ENCODE measurements at places on chromosomes 1 and 21.

GRCh38 chr1:26965628-26966027 lies 5.4 kb upstream of the KDF1 start:
- no peak for DNase-seq

DNA sequence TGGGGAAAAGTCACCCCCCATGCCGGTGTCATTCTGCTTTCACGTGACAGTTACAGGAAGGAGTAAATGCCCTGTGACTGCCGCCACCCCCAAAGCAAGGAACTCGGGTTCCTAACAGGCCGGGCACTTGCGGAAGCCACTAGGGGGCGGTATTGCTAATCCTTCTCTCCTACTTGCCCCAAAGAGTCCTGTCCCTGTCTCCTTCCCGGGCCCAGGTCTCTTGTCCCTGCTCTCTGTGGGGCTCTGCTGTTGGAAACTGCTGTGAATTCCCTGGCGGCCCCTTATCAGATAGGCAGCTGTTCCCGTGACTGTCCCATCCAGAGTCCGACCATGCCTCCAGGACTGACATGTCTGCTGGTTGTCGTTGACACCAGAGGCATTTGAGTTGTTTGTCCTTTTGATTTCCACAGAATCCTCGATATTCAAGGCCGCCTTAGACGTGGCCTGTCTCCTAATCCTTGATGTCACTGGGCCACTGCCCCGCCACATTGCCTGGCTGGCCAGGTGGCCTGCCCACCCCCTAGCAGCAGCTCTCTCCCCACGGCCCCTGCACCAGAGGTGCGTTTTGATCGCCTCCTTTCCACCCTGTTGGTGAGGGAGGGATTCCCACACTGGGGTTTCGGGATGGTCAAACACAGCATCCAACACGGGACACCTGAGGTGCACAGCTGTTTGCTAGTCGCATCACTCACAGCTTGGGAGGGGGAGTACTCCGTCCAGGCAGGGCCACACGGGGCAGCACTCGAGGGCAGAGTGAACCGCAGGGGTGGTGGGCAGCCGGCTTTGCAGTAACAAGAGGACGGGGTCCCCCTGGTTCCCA lies 37.3 kb downstream of the CHAF1B start:
- DNase-seq = peak; percentile 32

DNA sequence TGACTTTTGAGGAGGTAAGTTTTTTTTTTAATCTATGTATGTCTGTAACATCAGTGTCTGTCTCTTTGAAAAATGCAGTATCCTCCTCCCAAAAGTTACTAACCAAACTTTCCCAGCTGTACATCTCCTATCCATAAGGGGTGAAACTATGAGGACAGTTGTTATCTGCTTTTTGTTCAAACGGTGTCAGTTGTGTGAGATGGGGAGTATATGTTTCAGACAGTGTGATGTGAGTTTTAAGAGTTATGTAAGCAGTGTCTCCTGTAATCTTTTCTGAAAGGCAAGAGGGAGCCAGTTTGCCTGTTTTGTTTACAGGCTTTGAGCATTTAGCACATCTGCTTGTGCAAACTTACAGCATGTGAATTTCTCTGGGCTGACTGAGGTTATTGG lies 34.8 kb upstream of the CACYBP start:
- no peak for DNase-seq

DNA sequence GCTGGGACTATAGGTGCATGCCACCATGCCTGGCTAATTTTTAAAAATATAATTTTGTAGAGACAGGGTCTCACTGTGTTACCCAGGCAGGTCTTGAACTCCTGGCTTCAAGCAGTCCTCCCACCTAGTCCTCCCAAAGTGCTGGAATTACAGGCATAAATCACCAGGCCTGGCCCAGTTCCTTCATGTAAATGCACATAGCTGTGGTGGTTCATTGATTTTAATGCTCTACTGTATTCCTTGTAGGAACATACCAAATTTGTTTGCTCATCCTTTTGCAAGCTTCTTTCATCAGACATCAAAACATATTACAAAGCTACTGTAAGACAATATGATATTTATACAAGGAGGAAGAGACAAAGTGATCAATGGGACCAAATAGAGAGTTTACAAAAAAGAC lies 237.5 kb upstream of the ESRRG start:
- no peak for DNase-seq

- no peak for DNase-seq
Measured at GRCh38 chr1:203522237-203522636, 28.3 kb downstream of the OPTC start.

GRCh38 chr21:25039461-25040380 lies 567.6 kb downstream of the MRPL39 start:
- DNase-seq = no peak

DNA sequence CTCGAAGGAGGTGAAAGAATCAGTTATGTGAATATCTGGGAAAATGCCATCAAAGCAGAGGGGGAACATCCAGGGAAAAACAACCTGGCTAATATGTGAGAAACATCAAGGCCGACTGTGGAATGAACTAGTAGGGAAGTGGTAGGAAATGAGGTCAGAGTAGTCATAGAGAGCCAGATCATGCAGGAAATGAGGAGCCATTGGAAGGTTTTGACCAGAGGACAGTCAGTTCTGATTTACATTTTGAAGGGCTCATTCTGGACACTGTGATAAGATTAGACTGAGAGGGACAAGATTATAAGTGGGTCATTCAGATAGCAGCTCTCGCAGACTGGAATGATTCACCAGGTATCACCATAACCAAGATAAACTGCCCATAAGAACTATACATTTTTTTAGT lies 63.7 kb downstream of the SYT14 start:
- no peak for DNase-seq

DNA sequence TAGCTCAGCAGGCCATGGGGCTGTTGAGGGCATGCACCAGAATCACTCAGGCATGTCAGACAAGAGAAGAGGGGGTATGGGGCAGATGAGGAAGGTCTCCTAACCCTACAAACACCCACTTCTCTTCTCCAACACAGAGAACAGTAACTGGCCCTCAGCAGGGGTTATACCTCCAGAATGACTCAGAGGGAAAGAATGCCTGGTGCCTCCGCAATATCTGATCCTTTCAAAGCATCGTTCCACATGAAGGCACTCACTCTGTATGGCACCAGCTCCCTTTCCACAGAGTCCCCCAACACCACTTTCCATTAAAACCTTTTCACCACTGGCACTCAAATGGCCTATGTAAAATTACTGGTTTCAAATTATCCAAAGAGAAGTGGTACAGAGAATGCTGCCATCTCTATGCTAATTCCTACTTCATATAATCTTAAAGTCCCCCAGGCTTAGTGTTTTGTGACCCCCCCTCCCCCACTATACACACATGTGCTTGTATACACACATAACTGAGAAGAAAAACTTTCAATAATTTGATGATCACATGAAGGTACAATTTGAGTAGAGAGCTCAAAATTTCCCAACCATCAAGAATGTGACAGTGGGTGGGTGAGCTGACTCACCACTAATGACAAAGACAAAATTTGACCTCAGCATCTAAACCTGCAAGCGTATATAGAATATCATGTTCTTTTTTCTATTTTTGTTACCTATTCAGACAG lies 91.5 kb downstream of the SIPA1L2 start:
- DNase-seq = no peak

GRCh38 chr1:42679364-42679983 lies 2.7 kb upstream of the YBX1 start:
- no peak for DNase-seq

- no peak for DNase-seq
Measured at GRCh38 chr1:47883963-47884362, 113.2 kb downstream of the TRABD2B start.

GRCh38 chr1:43509740-43510375 lies 20.8 kb upstream of the PTPRF start:
- no peak for DNase-seq

DNA sequence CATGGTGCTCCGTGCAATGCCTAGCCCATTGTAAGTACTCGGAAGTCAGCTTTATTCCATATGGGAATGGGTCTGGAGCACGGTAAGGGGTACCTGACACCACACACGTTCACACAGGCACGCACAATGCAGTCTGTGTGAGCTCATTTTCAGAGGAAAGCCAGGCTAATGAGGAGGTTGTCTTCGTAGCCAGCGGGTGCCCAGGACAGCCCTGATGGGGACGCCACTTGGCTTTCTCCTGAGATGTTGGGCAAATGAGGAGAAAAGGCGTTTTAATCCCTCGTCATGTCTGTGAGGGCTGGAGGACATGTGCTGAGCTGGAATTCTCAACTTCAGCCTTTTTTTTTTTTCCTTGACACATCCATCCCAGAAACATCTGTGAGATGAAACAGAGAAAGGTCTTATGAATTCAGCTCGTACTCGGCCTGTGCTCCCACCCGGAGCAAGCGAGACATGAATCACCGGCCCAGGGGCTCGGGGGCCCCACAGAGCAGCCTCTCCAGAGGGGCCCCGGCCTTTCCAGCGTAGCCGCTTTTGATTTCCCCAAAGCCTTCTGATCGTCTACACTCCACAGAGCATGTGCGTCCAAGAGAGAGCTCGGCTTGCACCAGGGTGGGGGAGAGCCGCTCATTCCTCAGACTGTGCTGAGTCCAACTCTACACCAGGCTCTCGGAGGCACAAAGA lies 125.1 kb downstream of the EPHB2 start:
- DNase-seq = no peak

DNA sequence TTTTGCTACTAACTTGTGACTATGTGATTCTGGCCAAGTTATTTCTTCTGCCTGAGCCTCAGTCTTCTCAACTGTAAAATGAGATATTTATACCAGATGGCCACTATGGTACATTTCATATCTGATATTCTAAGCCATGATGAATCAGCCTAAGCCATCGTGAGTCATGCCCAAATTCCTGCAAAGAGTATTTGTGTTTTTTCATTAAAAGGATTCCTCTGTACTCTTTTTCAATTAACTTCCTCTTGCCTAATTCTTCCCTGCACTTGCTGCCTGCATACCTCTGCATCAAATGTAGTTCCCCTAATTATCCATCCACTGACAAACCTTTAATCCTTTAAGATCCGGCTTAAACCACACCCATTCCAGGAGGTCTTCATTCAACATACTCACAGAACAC lies 575.1 kb upstream of the BEND5 start:
- no peak for DNase-seq

GRCh38 chr1:180544050-180544449 lies 14.7 kb upstream of the OVAAL start:
- DNase-seq = no peak

GRCh38 chr1:9561429-9561828 lies 22.2 kb downstream of the SLC25A33 start:
- DNase-seq = peak; percentile 64

- no peak for DNase-seq
Measured at GRCh38 chr1:102919659-102920058, 188.7 kb downstream of the COL11A1 start.

DNA sequence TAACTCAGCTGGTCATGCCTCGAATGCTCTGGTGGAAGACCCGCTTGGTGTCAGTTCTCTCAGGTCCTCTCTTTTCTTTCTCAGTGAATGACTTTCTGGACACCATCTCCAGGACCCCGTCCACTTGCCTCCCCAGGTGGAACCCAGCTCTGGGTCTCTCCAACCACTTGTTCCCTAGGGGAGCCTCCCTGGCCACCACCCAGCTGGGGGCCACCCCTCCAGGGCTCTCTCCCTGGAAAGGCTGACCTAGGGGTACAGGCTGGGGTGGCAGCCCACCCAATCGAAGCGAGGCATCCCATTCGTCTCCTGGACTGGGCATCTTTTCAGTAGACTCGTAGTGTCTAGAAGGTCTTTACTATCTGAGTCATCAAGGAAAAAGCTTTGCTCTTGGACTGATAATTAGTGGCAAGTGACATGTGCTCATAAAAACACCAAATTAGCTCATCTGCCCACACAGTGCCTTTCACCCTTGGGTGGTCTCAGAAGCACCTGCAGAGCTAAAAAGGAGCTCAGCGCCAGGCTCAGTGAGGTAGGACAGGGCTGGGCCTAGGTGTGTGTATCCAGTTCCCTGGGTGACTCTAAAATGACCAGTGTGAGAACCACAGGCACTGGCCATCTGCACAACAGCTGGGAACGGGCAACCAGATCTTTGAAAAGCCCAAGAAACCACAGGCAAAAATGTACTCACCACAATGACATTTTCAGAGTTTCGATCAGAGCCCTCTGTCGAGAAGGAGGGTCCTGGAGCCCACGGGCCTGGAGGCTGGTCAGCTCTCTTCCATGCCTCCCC lies 2.4 kb upstream of the PDXK start:
- DNase-seq = no peak

DNA sequence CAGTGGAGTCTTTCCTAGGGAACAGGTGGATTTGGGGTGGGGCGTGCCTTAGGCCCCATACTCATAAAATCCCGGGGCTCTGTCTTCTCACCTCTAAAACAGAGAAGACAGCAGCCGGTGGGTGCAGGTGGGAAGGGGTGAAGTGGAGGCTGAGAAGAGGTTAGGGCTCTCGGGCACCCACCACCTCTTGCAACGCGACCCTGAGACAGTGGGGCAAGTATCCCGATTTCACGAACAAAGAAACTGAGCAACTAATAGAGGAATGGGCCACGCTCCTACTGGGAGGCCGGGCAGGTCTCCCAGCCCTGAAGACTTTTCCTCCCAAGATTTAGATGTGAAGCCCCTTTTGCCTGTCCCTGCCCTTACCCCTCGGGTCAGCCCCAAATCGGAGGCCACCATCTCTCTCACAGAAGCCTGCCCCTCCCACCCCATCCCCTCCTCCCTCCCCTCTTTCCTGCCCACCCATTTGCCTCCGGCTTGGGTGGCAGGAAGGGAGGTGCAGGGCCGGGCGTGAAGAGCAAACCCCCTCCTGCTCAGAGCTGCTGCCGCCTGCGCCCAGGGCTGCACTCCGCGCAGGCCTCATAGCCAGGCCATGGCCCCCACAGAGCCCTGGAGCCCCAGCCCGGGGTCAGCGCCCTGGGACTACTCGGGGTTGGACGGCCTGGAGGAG lies at the start of gene GPR25:
TSS of gene GPR25 (plus strand) at position 536 of the 670 bp plus-strand sequence. CDS start at position 593, 57 bp downstream.
- DNase-seq = no peak

DNA sequence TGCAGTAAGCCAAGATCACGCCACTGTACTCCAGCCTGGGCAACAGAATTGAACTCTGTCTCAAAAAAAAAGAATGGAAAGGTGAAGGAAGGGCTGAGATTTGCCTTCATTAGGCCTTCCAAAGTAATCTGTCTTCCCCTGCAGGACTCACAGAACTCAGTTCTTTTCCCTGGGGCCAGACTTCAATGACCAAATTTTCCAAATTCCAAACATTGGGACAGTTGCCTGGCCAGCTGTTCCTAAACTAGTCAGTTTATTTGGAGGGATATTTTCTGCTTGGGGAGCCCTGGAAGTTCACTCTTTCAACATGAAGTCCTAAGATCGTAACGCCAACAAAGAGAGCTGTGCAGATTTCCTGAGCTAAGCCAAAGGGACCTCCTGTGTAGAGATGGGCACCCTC lies 5.4 kb upstream of the DEDD start:
- no peak for DNase-seq

DNA sequence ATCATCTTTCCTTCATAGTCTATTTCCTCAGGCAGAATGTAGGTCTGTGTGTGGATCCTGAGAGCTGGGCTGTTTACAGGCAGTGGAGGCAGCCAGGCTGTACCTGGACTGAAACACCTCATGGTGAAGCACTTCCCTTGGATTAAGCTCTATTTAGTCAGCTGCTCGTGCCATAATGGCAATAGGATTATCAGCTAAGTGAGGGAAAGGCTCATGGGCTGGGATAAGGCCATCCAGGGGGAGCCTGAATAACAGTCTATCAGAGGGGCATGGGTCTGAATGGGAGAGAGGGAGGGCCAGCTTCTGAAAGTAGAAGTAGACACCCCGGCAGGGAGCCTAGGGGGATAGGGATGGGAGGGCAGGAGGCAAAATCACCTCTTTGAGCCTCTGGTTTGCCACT lies 8.3 kb downstream of the RNASEL start:
- DNase-seq = no peak

- peak; percentile 91 for DNase-seq
Measured at GRCh38 chr1:248838357-248839167, 538 bp downstream of the ZNF672 start.
